ENCODE measurements at places on chromosomes 7 and 10. TPM values are rescaled to one million over a fixed set of nuclear protein-coding genes. Genes with fewer than 3 reads are reported as not detected.

Gene PHKG1
- total RNA-seq, result 0.67 TPM

Gene MNX1
- 20.4 TPM for total RNA-seq

Gene ITIH2
- not detected for total RNA-seq

Gene TMEM270
- not detected for total RNA-seq

Gene ZCCHC24
- 5.3 TPM for total RNA-seq

Gene VSTM2A
- total RNA-seq, result 1.6 TPM

Gene GRK5
- total RNA-seq, result 12.4 TPM

Gene CHST12
- total RNA-seq, result 12.6 TPM

Gene PRKG1
- total RNA-seq, result 17.2 TPM

Gene OPALIN
- total RNA-seq, result not detected

Gene PSD
- total RNA-seq, result 4.1 TPM
